ENCODE measurements at places on chromosomes 4 and X.
A peak's percentile ranks its signal among the peaks of the same experiment; 100 is the strongest.

- DNase-seq: no peak
Measured at GRCh38 chr4:118740869-118741268, 55.7 kb downstream of the METTL14 start.

DNA sequence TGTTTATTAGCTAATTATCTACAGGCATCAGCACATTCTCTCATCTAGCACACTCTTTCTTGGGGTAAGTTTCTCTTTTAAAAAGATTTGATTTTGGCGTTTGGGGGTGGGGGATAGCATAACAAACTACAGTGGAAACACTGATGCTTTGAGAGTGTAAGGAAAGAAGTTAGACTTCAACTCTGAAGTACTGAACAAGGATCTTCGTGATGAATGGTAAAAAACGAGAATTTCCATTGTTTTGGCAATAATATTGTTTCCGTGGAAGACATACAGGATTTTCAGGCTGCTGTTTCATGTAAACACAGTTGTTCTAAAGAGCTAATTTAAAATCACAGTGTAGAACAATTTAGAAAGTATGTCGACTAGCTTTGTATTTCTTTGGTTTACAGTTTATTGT is 451 bp downstream of the LPAR4 start:
- DNase-seq: no peak

GRCh38 chr4:173539986-173540385 is 10.0 kb upstream of the HAND2 start:
- no peak for DNase-seq

- no peak for DNase-seq
Measured at GRCh38 chrX:45806410-45807121, 605.9 kb upstream of the DIPK2B start.

GRCh38 chr4:147076728-147077127 is 131.1 kb upstream of the TTC29 start:
- no peak for DNase-seq

- DNase-seq: no peak
Measured at GRCh38 chrX:152155766-152156310, 17.5 kb upstream of the MAGEA10 start.

GRCh38 chrX:43813319-43813718 is 68.9 kb downstream of the MAOB start:
- no peak for DNase-seq

- no peak for DNase-seq
Measured at GRCh38 chrX:109793191-109793590, 60.1 kb upstream of the ACSL4 start.

DNA sequence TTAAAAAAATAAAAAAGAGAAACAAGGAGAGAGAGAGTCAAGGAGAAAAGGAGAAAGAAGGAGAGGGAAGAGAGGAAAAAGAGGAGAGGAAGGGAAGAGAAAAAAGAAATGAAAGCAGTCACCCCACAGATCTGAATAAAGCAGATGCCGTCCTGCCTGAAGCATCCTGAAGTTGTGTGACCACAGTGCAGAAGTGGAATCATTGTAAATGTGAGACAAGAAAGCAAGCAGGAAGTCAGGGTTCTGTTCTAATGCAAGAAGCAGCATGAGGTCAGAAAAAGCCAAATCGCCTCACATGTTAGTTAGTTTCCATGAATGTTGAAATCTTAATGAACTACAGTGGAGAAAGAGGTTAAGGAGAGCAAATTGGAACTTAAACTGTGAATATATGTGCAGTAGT is 692.5 kb downstream of the CENPC start:
- DNase-seq: no peak

- no peak for DNase-seq
Measured at GRCh38 chr4:98564852-98565251, 93.6 kb downstream of the TSPAN5 start.

DNA sequence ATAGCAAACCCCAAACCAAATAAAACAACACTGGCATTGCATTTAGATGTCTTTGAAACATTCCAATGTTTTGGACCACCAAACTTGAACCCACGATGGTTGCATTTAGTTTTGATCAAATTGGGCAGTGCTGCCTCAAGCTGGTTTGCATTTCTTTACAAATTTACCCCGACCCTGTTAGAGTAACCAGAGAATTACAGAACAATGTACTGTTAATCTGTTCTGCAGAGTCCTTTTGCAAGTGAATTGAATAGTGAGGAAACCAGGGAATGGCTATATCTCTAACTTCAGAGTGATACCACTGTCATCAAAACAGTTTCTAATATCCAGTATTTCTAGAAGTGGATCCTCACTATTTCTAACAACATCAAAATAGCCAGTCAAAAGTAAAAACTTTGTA is 49.5 kb upstream of the GYPA start:
- DNase-seq: no peak

- no peak for DNase-seq
Measured at GRCh38 chrX:3548765-3549391, 164.6 kb downstream of the PRKX start.

GRCh38 chr4:189202869-189203271 is 737.8 kb upstream of the FRG1 start:
- no peak for DNase-seq

DNA sequence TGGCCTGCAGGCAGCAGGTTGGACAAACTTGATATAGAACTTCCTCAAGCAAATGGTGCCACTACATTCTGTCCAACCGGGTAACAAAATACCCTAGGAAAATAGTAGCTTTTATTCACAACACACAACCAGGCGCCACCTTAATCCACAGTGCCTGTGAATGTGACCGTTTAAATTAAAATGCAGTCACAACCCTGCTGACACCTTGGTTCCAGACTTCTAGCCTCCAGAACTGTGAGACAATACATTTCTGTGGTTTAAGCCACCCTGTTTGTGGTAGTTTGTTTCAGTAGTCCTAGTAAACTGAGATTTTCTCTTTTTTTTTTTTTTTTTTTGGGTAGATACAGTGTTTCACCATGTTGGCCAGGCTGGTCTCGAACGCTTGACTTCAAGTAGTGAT is 575.8 kb downstream of the PACRGL start:
- no peak for DNase-seq

DNA sequence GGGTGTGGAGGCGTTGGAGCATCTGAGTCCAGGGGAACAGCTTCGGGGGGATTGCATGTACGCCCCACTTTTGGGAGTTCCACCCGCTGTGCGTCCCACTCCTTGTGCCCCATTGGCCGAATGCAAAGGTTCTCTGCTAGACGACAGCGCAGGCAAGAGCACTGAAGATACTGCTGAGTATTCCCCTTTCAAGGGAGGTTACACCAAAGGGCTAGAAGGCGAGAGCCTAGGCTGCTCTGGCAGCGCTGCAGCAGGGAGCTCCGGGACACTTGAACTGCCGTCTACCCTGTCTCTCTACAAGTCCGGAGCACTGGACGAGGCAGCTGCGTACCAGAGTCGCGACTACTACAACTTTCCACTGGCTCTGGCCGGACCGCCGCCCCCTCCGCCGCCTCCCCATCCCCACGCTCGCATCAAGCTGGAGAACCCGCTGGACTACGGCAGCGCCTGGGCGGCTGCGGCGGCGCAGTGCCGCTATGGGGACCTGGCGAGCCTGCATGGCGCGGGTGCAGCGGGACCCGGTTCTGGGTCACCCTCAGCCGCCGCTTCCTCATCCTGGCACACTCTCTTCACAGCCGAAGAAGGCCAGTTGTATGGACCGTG is 2.2 kb downstream of the AR start:
- peak; percentile 0 for DNase-seq

GRCh38 chrX:48468693-48469691 is 1.1 kb downstream of the SLC38A5 start:
- peak; percentile 66 for DNase-seq

DNA sequence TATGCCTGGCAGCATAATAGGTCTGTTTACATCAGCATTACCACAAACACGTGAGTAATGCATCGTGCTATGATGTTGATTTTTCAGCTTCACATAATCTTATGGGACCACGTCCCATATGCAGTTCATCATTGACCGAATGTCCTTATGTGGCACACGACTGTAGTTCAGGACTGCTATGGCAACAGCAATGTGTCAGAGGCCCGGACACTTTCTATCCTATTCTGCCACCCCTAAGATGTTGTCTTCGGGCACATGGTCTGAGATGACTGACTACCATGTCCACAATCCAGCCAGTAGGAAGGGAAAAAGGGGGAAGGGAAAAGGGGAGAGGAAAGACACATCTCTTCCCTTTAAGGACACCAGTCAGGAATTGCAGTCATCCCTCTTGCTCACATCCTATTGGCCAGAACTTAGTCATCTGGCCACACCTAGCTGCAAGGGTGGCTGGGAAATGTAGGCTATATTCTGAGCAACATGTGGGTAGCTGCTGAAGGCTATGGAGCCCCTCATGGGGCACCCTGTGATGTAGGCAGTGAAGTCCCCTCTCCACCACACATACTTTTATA is 196.0 kb upstream of the RBPJ start:
- no peak for DNase-seq

- no peak for DNase-seq
Measured at GRCh38 chr4:110119880-110120279, 78.5 kb downstream of the ELOVL6 start.

- no peak for DNase-seq
Measured at GRCh38 chr4:162458051-162458450, 294.3 kb upstream of the FSTL5 start.

DNA sequence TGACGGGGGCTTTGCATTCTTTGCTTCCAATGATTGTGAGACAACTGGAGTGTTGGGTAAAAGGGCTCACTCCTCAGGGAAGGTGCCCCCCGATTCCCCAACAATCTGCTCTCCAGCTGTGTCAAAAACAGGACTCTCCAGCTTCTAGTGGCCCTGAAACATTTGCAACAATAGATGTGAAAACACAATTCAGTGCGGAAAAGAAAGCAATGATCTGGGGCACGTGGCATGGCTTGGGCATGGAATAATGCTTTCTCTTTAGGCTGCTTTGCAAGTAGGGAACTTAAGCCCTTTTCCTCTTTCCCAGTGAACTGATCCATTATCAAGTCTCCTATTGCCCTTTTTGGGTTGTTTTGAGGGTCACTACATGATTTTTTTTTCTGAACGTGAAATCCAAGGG is 239.9 kb downstream of the C4orf33 start:
- no peak for DNase-seq

GRCh38 chr4:41475402-41475801 is 62.6 kb upstream of the LIMCH1 start:
- DNase-seq: no peak

DNA sequence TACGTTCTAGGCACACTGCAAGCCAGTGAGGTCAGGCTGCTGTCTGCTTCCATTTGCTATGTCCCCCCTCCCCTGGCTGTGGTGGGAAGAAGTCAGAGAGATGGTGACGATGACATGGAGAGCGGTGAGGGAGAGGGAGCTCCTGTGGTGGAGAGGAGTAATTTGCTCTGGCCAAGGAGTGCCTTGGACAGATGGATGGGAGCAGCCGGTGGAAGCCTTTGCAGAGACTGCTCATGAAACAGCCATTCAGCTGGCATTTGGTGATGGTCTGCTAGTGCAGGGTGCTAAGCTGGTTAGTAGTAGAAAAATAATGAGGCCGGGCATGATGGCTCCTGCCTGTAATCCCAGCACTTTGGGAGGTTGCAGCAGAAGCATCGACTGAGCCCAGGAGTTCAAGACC is 124.1 kb downstream of the FHDC1 start:
- no peak for DNase-seq

- no peak for DNase-seq
Measured at GRCh38 chr4:113444386-113444785, 317.2 kb downstream of the CAMK2D start.

- no peak for DNase-seq
Measured at GRCh38 chr4:14524276-14524675, 478.0 kb upstream of the CPEB2 start.

DNA sequence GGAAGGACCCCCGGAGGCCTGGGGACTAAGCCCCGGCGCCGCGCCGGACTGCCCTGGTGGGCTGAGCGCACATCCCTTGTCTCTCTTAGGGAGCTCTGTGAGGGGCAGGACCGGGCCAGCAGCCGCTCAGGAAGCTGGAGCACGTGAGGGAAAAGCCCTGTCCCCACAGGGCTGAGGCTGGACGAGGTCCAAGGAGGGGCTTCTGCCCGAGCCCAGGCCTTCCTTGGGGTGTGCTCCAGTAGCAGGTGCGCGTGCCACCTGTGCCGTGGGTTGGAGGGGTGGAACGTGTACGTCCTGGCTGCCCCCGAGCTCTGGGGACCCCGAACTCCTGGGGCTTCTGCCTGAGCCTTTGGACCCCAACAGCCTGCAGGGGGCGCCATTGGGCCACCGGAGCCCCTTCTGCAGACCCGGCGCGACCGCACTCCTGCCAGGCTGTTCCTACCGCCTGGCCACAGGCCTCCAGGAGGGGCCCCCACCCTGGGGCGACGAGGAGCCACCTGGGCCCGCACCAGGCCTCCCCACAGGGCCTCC is 27.2 kb downstream of the TACC3 start:
- DNase-seq: peak; percentile 90

- DNase-seq: no peak
Measured at GRCh38 chr4:184344435-184344834, 126.8 kb upstream of the ENPP6 start.
